ENCODE measurements at places on chromosomes 2 and 18. TPM values are rescaled to one million over a fixed set of nuclear protein-coding genes. Genes with fewer than 3 reads are reported as not detected.

DNA sequence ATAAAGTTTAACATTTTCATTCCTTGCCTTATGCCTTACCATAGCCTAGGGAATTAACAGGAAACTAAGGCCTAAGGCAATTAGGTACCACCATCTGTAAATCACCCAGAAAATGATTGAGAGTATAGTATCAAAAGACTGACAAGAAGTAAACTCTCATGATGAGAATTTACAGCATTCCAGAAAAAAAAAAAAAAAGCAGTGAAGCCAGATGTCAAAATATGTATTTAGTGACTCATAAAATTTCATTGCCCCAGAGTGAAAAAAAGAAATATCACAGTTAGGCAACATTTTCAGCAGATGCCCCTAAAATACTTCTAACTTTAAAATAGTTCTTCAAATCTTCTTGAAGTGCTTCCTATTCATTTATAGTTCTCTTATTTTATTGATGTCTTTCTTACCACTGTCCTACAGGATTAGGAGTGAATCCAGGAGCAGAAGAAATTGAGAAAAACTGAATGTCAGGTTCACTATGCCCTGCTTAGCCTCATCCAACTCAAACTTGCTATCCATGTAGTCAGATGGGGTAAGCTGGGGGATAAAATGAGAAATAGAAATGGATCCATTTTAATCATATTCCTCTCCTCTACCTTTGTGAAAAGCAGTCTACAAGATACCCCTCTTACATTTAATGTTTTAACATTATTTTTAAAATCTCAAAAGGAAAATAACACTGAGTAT is 57.3 kb upstream of the TANK start:
- no peak overlapping the region for H3K4me3 ChIP-seq

DNA sequence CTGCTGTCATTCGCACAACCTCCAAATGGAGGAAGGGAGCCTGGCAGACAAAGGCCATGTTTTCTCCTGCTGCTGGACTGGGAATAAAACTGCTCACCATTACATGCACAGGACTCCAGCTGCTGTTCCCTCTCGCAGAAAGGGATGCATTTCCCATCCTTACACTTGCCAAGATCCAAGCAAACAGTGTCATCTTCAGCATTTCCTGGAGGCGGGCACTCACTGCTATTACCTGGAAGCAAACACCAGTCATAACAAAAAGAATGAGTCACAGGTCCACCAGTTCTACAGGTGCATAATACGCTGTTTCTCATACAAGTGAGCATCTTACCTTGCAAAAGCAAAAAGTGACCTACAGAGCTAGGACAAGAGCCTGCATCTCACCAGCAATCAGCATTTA is 22.7 kb downstream of the IAH1 start:
- no peak overlapping the region for H3K4me3 ChIP-seq
- H3K27me3 ChIP-seq, result no peaks in the 10 kb centered on the region
- no peak overlapping the region for H3K27ac ChIP-seq
- H3K4me1 ChIP-seq, result no peaks in the 10 kb centered on the region
- DNase-seq, result no peak

- no peaks in the 10 kb centered on the region for H3K36me3 ChIP-seq
- H3K4me3 ChIP-seq, result no peak overlapping the region
- H3K4me1 ChIP-seq, result no peaks in the 10 kb centered on the region
- DNase-seq, result no peak
- no peaks in the 10 kb centered on the region for H3K27me3 ChIP-seq
- H3K27ac ChIP-seq, result no peak overlapping the region
These were observed 1038.2 kb upstream of the POU3F3 start for GRCh38 chr2:103815731-103816130.

Gene PID1
- 8.2 TPM for total RNA-seq

Data from fibroblast of lung (primary cell).